ENCODE measurements at places on chromosomes 16 and 17.

DNA sequence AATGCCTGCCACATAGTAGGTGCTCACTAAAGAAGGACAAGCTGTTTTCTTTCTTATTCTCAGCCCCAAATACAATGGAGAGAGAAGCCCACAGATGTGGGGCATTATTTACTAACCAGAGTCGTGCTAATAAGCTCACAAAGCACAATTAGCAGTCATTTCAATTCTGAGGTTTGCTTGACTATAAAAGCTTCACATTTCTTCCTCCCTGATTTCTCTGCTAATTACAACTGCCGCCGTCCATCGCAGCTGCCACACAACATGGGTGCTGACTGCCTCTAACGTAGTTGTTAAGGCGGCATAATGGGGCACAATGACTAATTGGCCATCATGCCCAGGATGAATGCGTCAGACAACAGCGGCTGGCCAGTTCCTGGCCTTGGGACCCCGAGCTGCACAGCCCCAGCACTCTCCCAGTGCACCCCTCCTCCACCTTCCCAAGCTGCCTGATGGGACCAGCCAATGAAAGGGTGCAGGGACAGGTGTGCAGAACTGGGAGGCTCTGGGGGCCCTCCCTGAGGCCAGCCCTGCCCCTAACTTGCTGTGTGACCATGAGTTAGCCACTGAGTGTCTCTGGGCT is 109.2 kb downstream of the CCT6B start:
- no peak for DNase-seq

DNA sequence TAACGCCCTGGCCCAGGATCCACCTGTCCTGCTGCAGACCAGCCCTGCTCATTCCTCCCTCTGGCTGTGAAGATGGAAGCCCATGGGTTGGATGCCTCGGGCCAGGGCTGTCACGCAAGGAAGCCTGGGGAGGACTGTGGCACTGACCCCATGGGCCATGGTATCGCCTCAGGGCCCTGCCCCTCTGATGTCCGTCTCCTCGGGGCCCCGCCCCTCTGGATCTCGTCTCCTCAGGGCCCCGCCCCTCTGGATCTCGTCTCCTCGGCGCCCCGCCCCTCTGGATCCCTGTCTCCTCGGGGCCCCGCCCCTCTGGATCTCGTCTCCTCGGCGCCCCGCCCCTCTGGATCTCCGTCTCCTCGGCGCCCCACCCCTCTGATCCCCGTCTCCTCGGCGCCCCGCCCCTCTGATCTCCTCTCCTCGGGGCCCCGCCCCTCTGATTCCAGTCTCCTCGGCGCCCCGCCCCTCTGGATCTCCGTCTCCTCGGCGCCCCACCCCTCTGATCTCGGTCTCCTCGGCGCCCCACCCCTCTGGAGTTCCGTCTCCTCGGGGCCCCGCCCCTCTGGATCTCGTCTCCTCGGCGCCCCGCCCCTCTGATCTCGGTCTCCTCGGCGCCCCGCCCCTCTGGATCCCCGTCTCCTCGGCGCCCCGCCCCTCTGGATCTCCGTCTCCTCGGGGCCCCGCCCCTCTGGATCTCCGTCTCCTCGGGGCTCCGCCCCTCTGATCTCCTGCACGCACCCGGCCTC is 24.0 kb downstream of the METRNL start:
- no peak for DNase-seq

GRCh38 chr16:27208796-27209195 is 5.5 kb downstream of the KDM8 start:
- no peak for DNase-seq

GRCh38 chr17:13931800-13932460 is 137.4 kb upstream of the COX10 start:
- no peak for DNase-seq

DNA sequence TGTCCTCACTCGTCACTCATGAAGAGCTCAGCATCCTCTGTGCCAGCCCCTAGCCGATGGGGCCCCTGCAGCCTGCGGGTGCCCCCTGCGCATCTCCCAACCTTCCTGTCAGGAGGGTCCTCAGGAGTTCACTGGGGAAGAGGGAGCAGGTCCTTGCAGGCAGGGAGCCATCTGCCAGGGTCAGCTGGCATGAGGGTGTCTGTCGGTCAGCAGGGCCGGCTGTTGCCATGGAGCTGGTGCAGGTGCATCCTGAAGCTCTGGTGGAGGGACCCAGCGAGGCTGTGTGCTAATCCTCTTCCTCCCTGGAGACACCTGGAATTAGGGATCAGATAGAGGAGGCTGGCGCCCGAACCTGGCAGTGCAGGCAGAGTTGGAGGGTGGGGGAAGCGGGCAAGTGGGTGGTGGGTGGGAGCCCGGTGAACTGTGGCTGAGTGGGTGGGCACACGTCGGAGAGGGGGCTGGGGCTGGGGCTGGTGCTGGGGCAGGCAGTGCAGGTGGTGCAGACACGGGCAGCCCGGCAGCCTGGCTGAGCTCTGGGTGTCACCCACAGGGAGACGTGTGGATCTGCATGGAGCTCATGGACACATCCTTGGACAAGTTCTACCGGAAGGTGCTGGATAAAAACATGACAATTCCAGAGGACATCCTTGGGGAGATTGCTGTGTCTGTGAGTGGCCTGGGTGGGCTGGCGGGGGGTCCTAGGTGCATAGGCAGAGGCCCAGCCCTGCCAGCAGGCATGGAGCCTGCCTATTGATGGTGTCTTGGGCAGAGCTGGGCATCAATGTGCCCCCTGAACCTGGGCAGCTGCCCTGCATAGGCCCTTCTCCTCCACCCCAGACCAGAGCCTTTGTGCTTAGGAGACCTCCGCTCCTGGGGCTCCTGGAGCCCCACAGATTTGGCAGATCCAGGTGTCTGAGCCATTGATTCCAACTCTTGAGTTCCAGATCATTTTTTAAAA is 17.4 kb downstream of the MAP2K3 start:
- no peak for DNase-seq

- DNase-seq = no peak
Observed at GRCh38 chr16:48603647-48604376, 6.2 kb downstream of the N4BP1 start.

GRCh38 chr17:76091526-76092286 is 11.9 kb downstream of the EXOC7 start:
- no peak for DNase-seq

GRCh38 chr17:50593321-50593720 is 32.8 kb downstream of the CACNA1G start:
- DNase-seq = no peak

All from activated T-cell treated with anti-CD3 and anti-CD28 coated beads for 1 hour (primary cell).